ENCODE measurements at places on chromosomes 2 and 18. TPM values are rescaled to one million over a fixed set of nuclear protein-coding genes. Genes with fewer than 3 reads are reported as not detected.

The GPR75 gene
- total RNA-seq, result 4.3 TPM

The IL36B gene
- not detected for total RNA-seq

The OST4 gene
- total RNA-seq, result 269 TPM

The FIGLA gene
- not detected for total RNA-seq

The IL1RN gene
- total RNA-seq, result 2.4 TPM

GRCh38 chr2:192072261-192072660, 122.5 kb downstream of the TMEFF2 start:
- H3K4me1 ChIP-seq, result peaks cover 21% of the 10 kb centered on the region
- H3K4me3 ChIP-seq, result no peak overlapping the region
- no peak overlapping the region for H3K27ac ChIP-seq
- DNase-seq, result peak; percentile 9
- H3K36me3 ChIP-seq, result no peaks in the 10 kb centered on the region

GRCh38 chr2:8225798-8226197, 456.1 kb upstream of the ID2 start:
- no peaks in the 10 kb centered on the region for H3K27me3 ChIP-seq
- no peak for DNase-seq
- H3K36me3 ChIP-seq, result no peaks in the 10 kb centered on the region

DNA sequence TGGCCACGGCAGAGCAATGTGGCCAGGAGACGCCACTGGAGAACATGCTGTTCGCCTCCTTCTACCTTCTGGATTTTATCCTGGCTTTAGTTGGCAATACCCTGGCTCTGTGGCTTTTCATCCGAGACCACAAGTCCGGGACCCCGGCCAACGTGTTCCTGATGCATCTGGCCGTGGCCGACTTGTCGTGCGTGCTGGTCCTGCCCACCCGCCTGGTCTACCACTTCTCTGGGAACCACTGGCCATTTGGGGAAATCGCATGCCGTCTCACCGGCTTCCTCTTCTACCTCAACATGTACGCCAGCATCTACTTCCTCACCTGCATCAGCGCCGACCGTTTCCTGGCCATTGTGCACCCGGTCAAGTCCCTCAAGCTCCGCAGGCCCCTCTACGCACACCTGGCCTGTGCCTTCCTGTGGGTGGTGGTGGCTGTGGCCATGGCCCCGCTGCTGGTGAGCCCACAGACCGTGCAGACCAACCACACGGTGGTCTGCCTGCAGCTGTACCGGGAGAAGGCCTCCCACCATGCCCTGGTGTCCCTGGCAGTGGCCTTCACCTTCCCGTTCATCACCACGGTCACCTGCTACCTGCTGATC, 4.9 kb downstream of the GPR17 start:
- DNase-seq, result peak; percentile 29
- no peaks in the 10 kb centered on the region for H3K27me3 ChIP-seq
- H3K4me1 ChIP-seq, result peaks cover 9% of the 10 kb centered on the region
- H3K4me3 ChIP-seq, result no peak overlapping the region

GRCh38 chr2:62785216-62785615, 79.7 kb downstream of the EHBP1 start:
- H3K36me3 ChIP-seq, result no peaks in the 10 kb centered on the region

- H3K27me3 ChIP-seq, result no peaks in the 10 kb centered on the region
- H3K4me3 ChIP-seq, result no peak overlapping the region
Observed at GRCh38 chr2:8658064-8658862, 23.6 kb upstream of the ID2 start.

DNA sequence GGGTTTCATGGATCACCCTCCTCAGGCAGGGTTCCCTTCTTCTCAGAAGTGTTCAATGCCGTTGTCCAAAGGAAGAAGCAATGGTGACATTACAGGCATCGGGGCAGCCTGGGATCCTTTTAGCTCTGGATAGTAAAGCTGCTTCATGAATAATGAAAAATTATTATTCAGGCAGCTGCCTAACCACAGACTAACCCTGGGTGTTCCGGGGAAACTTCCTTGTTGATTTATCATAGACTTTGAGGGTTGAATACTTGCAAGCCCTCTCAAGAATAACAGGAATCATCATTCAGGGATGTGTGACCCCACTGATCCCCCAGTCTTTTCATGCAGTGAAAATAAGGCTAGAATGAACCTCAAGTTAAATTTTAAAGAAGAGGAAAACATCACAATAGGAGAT, 419.4 kb downstream of the MEIS1 start:
- no peaks in the 10 kb centered on the region for H3K4me1 ChIP-seq
- no peak for DNase-seq
- H3K27me3 ChIP-seq, result no peaks in the 10 kb centered on the region

DNA sequence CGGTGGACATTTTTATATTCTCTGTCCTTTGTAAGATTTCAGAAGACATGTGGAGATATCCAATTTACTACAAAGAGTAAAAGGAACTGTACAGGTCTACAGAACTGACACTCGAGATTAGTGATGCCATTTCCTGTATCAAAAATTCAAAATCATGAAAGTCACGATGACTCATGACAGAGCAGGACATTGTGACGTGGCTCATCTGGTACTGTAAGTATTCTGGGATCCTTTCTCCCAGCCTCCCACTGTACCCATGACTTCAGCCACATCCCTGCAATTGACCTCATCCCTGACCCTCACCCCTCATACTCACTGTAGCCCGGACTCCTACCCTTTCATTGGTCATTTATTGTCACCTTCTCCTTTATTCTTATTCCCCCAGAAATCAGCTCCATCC, 736.5 kb downstream of the EPHA4 start:
- no peaks in the 10 kb centered on the region for H3K4me1 ChIP-seq
- no peak overlapping the region for H3K27ac ChIP-seq
- no peak overlapping the region for H3K4me3 ChIP-seq
- H3K27me3 ChIP-seq, result no peaks in the 10 kb centered on the region

DNA sequence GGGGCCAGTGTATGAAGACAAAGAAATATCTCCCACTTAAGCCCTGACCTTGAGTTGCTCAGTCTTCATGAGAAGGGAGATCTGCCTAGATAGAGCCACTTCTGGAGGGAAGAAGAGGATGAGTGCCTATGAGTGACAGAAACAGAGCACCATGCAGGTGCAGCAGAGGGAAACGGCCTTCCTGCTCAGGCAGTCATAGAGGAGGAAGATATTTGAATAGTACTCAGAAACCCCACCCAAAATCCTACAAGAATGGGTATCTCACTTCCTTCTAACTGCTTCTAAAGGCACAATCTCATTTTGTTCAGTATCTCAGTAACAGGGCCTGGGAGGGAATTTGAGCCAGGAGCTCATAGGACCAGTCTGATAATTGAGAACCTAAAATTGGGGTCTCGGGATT, 339.3 kb downstream of the ALK start:
- no peak for DNase-seq
- no peaks in the 10 kb centered on the region for H3K27me3 ChIP-seq
- no peaks in the 10 kb centered on the region for H3K36me3 ChIP-seq
- H3K27ac ChIP-seq, result no peak overlapping the region
- no peak overlapping the region for H3K4me3 ChIP-seq

- H3K4me1 ChIP-seq, result no peaks in the 10 kb centered on the region
- H3K27ac ChIP-seq, result no peak overlapping the region
- peak; percentile 45 for DNase-seq
- no peaks in the 10 kb centered on the region for H3K36me3 ChIP-seq
Observed at GRCh38 chr2:208072250-208072892, 47.0 kb upstream of the PLEKHM3 start.

- H3K4me3 ChIP-seq, result no peak overlapping the region
- H3K4me1 ChIP-seq, result peaks cover 96% of the 10 kb centered on the region
- no peaks in the 10 kb centered on the region for H3K27me3 ChIP-seq
- peak overlapping the region; percentile 63 for H3K27ac ChIP-seq
- no peaks in the 10 kb centered on the region for H3K36me3 ChIP-seq
Observed at GRCh38 chr2:37653805-37654378, 17.6 kb downstream of the CDC42EP3 start.

- H3K4me1 ChIP-seq, result no peaks in the 10 kb centered on the region
- H3K27ac ChIP-seq, result no peak overlapping the region
- no peaks in the 10 kb centered on the region for H3K27me3 ChIP-seq
- no peak overlapping the region for H3K4me3 ChIP-seq
Observed at GRCh38 chr2:219737270-219737691, 109.9 kb downstream of the SLC4A3 start.

DNA sequence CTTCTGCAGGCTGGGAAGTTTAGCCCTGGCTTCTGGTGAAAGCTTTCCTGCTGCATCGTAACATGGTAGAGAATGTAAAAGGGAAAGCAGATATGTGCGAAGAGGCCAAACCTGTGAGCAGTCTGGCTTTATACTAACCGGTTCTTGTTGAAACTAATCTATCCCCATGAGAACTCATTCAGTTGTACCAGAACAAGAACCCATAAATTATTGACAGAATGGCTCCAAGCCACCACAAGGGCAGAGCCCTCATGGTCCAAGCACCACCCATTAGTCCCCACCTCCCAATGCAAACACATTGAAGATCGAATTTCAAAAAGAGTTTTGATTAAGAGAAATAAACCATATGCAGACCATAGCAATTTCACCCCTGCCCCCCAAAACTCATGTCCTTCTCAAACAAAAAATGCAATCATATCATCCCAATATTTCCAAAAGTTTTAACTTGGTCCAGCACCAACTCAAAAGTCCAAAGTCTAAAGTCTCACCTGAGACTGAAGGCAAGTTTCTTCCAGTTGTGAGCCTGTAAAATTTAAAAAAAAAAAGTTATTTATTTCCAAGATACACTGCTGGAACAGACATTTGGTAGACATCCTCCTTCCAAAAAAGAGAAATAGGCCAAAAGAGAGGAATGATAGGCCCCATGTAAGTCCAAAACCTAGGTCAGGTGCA, 318.9 kb downstream of the CNTNAP5 start:
- no peaks in the 10 kb centered on the region for H3K36me3 ChIP-seq
- H3K27me3 ChIP-seq, result no peaks in the 10 kb centered on the region
- no peak overlapping the region for H3K4me3 ChIP-seq
- H3K27ac ChIP-seq, result no peak overlapping the region

DNA sequence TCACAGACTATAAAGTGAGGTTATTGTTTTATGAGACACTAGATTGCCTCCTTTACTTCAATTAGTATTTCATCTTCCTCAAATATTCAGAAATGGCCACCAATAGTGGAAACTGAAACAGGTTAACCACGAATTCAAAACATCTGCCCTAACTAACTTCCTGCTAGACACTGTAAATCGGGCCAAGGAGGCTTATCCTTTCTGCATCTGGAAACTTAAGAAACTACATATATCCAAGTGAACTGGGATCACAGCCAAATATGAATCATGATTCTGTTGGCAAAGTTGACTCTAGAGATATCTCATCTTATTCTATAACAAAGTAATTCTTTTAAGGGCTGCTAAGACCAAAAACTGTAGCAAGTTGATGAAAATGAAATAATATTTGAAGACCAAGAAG, 136.6 kb upstream of the ZC3H15 start:
- no peaks in the 10 kb centered on the region for H3K4me1 ChIP-seq
- no peak overlapping the region for H3K4me3 ChIP-seq
- DNase-seq, result no peak

- DNase-seq, result no peak
- peaks cover 17% of the 10 kb centered on the region for H3K4me1 ChIP-seq
- H3K27me3 ChIP-seq, result no peaks in the 10 kb centered on the region
- H3K36me3 ChIP-seq, result no peaks in the 10 kb centered on the region
- no peak overlapping the region for H3K27ac ChIP-seq
- H3K4me3 ChIP-seq, result no peak overlapping the region
Observed at GRCh38 chr2:102064679-102065674, 73.2 kb downstream of the IL1R2 start.

GRCh38 chr18:30522288-30522929, 520.1 kb downstream of the DSC3 start:
- H3K4me3 ChIP-seq, result no peak overlapping the region
- H3K36me3 ChIP-seq, result no peaks in the 10 kb centered on the region
- no peaks in the 10 kb centered on the region for H3K27me3 ChIP-seq
- no peak for DNase-seq
- H3K4me1 ChIP-seq, result no peaks in the 10 kb centered on the region
